Stimulated activated CD4-positive, alpha-beta T cell treated with anti-CD3 and anti-CD28 coated beads, Interleukin-12 subunit alpha, Interleukin-12 subunit beta, amount 100 ng/mL, for 4 hours (primary cell): ENCODE measurements at places on chromosomes 5 and 9.

- no peak for DNase-seq
These were observed 32.1 kb upstream of the SH3PXD2B start for GRCh38 chr5:172486451-172486850.

DNA sequence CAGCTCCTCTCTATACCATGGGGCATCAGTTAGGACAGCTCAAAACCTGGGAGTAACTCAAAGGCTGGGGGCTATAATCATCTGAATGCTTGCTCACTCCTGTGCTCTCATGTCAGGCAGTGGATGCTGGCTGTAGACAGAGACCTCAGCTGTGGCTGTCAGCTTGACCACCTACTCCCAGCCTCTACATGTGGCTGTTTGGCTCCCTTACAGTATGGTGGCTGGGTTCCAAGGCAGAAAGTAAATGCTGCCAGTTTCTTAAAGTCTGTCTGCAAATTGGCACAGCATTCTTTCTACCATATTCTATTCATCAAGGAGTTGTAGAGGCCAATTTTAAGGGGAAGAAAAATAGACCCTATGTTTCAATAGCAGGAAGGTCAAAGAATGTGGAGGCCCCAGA lies 66.9 kb downstream of the TMC1 start:
- no peak for DNase-seq

DNA sequence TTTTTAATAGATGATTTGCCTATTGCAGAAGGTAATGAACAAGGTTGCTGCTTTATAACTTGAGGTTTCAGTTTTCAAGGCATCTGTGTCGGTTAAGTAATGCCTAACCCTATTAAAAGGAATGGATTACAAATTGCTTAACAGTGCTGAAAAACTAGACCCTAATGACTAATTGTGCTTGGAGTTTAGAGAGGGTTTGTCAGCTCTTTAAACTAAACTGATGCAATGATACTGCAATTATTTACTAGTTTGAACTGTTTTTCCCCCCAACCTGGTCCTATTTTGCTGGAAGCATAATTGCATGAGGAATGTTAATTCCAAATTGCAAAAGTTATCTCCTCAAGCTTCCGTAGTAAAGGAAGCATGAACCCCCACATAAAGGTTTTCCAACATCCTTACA lies 39.3 kb upstream of the TLX3 start:
- DNase-seq = no peak

DNA sequence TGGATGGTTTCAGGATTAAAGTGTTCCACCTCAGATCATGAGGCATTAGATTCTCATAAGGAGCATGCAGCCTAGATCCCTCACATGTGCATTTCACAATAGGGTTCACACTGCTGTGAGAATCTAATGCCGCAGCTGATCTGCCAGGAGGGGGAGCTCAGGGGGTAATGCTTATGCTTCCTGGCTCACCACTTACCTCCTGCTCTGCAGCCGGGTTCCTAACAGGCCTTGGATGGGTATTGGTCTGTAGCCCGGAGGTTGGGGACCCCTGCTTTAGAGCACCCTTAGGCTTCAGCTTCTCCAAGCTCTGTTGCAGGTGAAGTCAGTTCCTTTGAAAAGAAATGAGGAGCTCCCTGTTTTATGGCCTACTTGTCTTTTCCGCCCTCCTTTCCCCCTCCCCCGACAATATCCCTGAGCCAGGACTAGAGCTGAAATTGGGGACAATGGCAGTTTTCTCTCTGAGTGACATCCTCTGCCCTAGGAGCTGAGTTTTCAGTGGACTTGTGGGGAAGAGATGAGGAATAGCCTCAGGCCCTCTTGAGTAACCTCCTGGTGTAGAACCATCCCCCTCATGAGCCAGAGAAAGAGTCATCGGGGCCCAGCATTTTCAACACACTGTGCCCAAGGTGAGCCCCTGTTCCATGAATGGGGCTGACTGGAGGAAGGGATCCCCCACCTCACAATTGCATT lies 16.2 kb upstream of the MAT2B start:
- DNase-seq = no peak

DNA sequence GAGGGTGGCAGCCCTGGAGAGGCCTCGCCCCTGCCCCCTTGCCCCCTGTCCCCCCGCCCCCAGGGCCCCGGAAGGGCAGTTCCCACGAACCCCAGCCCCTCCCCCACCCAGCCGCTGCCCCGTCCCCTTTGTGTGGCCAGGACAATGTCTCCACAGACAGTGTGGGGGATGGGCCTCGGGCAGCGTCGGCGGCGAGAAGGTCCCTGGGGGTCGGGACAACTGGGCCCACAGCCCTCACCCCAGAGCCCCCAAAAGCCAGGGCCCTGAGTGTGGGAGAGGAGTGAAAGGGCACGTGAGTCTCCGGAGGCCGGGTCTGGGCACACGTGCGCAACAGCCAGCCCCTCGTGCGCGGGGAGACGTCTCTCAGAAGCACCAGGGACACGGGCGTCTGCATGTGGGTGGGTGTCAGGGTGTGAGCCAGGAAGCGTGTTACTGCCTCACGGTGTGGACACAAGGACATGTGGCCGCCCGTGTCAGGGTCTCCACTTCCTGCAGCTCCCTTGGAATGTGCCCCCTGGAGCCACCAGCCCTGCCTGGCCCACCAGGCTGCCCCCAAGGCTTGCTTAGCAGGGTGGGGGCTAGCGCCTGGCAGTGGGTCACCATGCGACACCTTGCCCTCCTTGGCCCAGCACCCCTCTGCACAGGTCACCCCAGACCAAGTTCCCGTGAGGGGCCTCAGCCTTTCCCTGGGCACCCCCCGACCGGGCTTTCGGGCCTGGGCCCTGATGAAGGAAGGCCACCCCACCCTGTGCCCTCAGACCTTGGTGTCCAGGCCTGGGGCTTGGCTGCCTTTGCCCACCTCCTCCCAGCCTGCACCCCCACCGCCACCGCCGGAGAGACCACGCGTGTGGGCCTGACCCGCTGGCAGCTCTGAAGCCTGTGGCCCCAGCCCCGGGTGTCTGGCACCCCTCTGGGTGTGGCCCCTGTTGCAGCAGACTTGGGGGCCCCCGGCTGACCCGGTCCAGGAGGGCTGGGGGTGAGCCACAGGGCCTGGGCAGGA lies 12.8 kb upstream of the NRARP start:
- DNase-seq = no peak

GRCh38 chr9:93549611-93550010 lies 26.8 kb upstream of the PHF2 start:
- no peak for DNase-seq

DNA sequence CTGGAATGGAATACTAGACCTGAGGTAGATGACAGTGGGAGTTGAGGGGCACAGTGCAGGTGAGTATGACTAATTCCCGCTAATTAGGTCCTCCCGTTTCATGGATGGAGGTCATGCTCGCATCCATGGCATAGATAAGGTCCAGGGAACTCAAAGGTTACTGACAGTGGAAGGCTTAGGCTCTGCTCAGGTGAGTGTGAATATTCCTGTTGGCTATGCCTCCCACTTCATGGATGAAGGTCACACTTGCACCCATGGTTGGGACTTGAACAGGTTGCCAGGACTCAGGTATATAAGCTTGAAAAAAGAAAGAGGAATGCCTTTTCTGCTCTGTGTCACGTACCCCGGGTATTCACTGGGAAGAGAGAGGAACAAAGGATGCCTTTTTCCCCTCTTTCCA lies 19.8 kb upstream of the UNC13B start:
- no peak for DNase-seq

GRCh38 chr5:137891849-137892248 lies 2.6 kb downstream of the PKD2L2 start:
- DNase-seq = no peak

DNA sequence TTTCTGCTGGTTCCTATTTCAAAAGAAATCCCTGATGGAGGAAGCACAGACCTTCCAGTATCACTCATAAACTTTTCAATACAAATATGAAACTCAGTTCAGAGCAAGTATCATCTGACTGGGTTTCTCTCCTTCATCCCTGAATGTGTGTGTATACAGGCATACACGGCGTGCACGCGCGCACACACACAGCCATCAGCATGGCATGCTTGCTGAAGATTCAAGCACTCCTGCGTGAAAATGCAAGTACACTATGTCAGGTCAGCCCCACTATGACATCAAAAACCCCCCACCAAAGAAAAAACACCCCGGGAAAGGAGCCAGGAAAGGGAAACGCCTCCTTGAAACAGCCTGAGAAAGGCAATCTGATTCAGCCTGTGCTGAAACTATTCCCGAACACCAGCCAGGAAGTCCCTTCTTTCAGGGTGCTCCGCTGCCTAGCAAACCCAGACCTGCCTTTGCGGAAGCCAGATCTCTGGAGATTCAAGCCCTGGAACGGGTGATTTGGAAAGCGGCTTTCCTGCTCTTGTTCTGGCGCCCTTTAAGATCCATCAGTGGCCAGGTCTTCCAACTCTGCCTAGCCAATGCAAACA lies 831 bp downstream of the KLHL3 start:
- DNase-seq = no peak

- DNase-seq = no peak
These were observed 86.3 kb downstream of the PRR16 start for GRCh38 chr5:120550358-120550757.

DNA sequence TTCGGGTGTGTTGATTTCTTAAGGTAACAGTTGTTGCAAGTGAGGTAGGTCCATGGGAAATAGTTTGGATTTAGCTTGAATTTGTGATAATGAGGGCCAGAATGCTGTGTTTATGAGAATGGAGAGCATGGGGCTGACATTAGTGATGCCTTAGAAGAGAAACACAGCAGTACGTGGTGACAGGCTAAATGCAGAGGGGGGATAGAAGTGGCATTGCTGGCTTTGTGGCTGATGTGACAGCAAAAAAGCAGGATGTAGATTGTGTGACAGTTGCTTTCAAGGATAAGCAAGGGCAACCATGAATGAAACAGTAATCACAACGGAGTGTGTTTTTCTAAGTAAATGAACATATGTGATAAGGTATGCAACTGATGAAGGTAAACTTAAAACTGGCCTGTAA lies 103.4 kb upstream of the SGCD start:
- DNase-seq = no peak

GRCh38 chr9:89882930-89883361 lies 278.1 kb downstream of the GADD45G start:
- no peak for DNase-seq

DNA sequence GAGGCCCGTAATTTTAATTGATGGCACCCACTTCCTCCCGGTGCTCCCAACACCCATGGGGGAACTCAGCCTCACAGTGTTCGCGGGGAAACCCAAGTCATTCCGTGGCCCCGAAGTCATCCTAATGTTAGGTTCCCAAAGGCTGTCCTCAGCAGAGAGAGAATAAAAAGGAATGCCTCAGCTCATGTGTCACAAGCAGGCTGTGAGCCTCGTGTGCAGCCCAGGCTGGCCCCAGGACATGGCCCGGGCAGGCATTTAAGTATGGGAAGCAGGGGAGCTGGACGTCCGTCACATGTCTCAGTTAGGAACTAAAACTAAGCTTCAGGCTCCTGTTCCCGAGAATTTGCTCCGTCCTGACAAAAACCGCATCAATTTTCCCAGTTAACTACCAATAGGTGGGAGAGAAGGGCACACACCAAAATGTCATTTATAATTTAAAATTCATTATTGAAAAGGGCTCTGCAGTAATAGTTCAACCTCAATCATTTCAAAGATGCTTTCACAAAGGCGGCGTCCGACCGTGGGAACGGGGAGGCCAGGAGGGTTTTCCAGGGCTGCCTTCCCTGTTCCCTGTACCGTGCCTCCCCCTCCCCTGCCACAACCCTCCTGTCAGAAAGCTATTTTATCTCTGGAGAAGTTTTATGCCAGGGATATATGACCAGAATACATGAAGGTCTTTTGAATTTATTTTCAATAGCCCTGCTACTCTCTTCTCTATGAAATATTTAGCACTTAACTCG lies 137.3 kb downstream of the FSTL4 start:
- no peak for DNase-seq

DNA sequence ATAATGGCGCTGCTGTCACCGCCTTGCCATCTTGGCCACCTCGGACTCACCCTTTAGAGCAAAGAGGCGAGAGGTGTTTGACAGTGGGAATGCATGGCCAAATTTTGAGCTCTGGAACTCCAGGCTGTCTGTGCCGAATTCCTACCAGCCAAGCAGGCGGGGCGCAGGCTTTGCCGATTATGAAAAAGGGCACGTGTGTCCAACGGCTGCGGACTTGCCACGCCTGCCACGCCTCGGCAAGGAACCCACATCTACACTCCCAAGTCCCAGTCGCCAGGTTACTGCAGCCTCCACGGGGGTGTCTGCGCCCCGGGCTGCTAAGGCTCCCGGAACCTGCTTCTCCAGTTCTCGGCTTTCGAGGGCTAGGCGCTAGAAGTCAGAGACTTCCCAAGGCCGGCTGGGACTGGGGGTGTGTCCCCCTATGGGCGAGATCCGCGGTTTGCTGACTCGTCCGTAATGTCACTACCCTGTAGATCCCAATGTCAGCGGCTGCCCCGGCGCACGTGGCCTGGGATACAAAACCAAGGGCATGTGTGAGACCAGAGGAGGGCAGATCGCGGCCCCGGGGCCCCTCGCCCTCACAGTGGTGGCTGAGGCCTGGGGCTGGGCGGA lies 2.8 kb downstream of the NPR3 start:
- no peak for DNase-seq

DNA sequence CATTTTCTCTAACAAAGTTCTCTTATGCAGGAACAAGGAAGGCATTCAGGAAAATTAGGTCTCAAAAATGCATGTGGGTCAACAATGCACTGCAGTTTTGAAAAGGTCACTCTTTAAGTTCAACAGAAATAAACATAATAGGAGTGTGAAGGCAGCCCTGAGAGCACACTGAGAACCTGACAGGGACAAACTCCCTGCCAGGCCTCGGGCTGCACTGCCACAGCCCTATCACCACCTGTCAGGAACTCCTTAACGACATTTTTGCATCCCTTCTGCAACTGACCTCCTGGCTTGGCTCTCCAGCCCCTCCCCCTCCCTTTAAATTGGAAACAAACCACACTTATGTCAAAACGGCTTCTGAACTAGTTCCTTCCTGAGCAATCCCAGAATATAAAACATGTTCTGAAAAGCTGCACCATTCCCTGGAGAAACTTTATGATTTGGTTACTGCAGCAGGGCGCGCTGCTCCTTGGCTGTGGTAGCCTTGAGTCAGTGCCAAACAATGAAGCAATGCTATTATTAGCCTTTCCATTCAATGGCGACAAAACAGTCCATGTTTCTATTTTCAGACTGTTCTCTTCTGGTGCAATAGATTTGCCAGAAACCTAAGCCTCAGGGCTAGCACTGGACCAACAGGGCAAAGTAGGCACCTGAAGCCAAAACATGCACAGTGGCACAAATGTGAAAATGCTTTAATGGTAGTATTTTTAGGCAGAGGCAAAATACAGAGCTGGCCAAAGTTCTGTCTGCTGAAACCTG lies 160.1 kb upstream of the ZNF608 start:
- no peak for DNase-seq
